ENCODE measurements at places on chromosomes 6 and 20. TPM values are rescaled to one million over a fixed set of nuclear protein-coding genes. Genes with fewer than 3 reads are reported as not detected.

GRCh38 chr6:157047951-157048350 is 270.8 kb downstream of the ARID1B start:
- no peak overlapping the region for H3K4me3 ChIP-seq
- no peaks in the 10 kb centered on the region for H3K36me3 ChIP-seq
- no peak overlapping the region for H3K27ac ChIP-seq
- H3K27me3 ChIP-seq = no peaks in the 10 kb centered on the region

The SOX18 gene
- total RNA-seq = 26.6 TPM

The KIFC1 gene
- not detected for total RNA-seq

GRCh38 chr6:11370191-11371018 is 137.9 kb upstream of the NEDD9 start:
- DNase-seq = no peak
- H3K27ac ChIP-seq = peak overlapping the region; percentile 16
- no peaks in the 10 kb centered on the region for H3K36me3 ChIP-seq
- no peaks in the 10 kb centered on the region for H3K27me3 ChIP-seq
- peaks cover 17% of the 10 kb centered on the region for H3K4me1 ChIP-seq
- no peak overlapping the region for H3K4me3 ChIP-seq

GRCh38 chr6:12483712-12484111 is 193.6 kb downstream of the EDN1 start:
- DNase-seq = peak; percentile 11
- no peaks in the 10 kb centered on the region for H3K27me3 ChIP-seq
- no peaks in the 10 kb centered on the region for H3K36me3 ChIP-seq
- no peaks in the 10 kb centered on the region for H3K4me1 ChIP-seq
